ENCODE measurements at places on chromosomes 12 and 14. TPM values are rescaled to one million over a fixed set of nuclear protein-coding genes. Genes with fewer than 3 reads are reported as not detected.

OAS2 gene
- 6.0 TPM for total RNA-seq

ART4 gene
- total RNA-seq: 25.9 TPM

CYP27B1 gene
- 0.28 TPM for total RNA-seq

RIPK3 gene
- 3.8 TPM for total RNA-seq

SRRM4 gene
- 0.08 TPM for total RNA-seq

SOCS4 gene
- total RNA-seq: 13.6 TPM

DLK1 gene
- not detected for total RNA-seq

DYNLL1 gene
- 168 TPM for total RNA-seq

KRT74 gene
- total RNA-seq: 2.9 TPM

CCND2 gene
- 151 TPM for total RNA-seq

L2HGDH gene
- total RNA-seq: 8.3 TPM

SLC4A8 gene
- 1.1 TPM for total RNA-seq

DIO2 gene
- 0.28 TPM for total RNA-seq

KRT4 gene
- total RNA-seq: not detected

NXPH4 gene
- total RNA-seq: 0.28 TPM

ARMH4 gene
- total RNA-seq: 3.4 TPM

Measured in right atrium auricular region (tissue), 2 donors.